Stimulated activated CD4-positive, alpha-beta T cell treated with anti-CD3 and anti-CD28 coated beads, TNF-alpha, amount 100 ng/mL, for 1 hour (primary cell): ENCODE measurements at places on chromosomes 12 and 14.

DNA sequence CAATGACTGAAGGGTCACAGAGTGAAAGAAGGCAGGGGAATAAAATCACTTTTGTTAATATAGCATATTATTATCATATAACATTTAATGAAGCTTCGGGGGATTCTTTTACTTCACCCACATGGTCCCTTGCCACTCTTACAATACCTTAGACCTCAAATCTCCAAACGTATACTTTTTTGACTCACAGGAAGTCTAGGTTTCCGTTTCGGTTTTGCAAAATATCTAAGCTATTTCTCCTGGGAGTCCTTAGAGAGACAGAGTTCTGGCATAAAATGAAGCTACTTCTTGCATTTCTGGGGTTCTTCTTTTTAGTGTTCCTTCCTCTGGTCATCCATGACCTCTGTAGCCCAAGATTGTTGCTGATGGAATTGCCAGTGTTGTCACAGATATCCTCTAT, 590.5 kb upstream of the ATP2B1 start:
- no peak for DNase-seq

GRCh38 chr12:89448526-89448925, 76.1 kb downstream of the GALNT4 start:
- no peak for DNase-seq

GRCh38 chr12:23217667-23218066, 592.7 kb downstream of the ETNK1 start:
- no peak for DNase-seq

DNA sequence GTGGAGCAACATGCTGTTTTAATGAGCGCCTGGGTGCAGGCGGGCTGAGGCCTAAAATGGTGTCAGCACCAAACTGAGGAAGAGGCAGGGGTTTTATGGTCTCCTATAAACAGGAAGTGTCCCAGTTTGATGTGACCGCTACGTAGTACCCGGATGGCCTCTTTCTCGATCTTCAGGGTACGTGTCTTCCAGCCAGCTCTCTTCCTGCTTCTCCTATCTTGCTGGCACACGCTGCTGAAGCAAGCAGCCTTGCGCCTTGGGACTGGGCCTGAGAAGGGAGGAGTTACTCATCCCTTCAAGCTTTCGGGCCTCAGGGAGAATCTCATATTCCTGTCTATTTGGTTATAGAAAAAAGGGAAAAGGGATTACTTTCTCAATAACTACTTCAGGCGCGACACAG, 28.2 kb upstream of the RNASE1 start:
- no peak for DNase-seq

- no peak for DNase-seq
These were observed 15.1 kb downstream of the CYP46A1 start for GRCh38 chr14:99699085-99699760.

DNA sequence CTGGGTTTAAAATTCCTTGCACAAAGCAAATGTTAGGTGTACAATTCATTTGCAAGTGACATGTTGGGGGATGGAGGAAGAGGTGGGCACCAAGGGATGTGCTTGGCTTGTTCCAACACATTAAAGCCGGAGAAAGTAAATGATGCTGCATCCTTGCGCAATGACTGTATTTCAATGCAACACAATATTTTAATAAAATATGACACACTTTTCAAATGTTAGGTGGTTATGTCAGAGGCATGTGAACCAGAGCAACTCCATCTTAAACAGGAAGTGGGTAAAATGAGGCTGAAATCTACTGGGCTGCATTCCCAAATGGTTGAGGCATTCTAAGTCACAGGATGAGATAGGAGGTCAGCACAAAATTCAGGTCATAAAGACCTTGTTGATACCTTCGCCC, 53.6 kb upstream of the ARHGAP5 start:
- no peak for DNase-seq

- DNase-seq, result no peak
These were observed 55.1 kb downstream of the PAWR start for GRCh38 chr12:79635676-79636075.

GRCh38 chr12:122081697-122082221, 3.2 kb downstream of the MLXIP start:
- DNase-seq, result no peak
